ENCODE measurements at places on chromosomes 7 and 10.

DNA sequence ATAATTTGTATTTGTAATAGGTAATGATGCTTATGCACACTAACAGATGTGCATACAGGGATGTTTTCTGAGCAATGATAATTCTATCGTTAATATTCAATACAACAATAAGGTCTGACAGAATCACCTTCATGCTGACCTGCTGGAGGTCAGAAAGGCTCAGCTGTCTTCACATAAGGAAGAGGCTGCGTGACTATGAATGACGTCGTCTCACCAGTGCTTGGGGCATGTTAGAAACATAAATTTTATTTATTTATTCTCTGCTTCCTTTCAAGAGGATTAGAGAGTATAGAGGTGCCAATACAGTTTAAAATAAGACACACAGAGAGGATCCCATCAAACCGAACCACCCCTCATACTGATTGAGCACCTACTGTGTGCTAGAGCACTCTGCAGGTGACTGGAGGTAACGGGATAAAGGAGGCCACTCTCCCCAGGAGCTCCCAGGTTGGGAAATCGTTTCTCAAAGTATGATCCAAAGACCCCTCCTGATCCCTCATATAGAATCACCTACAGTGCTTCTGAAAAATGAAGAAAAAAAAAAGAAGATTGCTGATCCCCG lies 265.6 kb upstream of the NPVF start:
- no peak for DNase-seq

DNA sequence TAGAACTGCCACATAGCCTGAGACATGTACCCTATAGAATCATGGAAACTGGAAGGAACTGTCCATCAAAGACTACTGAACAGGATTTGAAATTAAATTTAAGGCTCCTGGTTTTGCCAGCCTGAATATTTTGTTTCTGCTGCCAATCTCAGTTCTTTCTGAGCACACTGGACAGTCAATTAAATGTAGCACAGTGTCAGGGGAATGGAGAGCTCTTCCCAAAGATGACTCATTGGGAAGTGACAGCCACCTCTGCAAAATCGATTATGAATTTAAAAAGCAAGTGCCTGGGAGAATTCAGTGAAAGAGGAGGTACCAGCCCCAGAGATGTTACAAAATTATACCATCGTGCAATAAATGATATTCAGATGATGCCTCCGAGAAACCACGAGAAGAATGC lies 47.8 kb downstream of the CPXM2 start:
- DNase-seq = no peak

DNA sequence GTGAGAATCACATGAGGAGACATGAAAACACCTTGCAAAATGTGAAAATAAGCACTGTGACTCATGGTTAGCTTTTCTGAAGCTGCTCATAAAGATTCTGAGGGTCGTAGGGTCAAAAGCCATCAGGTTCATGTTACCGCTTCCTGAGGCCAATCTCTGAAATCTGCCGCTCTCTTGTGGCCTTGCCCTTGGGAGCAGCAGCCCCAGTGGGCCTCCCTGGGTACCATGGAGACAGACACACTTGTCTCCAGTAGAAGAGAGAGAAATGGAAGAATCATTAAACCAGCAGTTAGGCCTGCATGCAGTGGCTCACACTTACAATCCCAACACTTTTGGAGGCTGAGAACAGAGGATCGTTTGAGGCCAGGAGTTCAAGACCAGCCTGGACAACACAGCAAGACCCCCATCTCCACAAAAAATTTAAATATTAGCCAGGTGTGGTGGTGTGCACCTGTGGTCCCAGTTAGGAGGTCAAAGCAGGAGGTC lies 42.8 kb downstream of the NIPSNAP2 start:
- DNase-seq = no peak

GRCh38 chr10:33716501-33717267 lies 382.2 kb upstream of the NRP1 start:
- no peak for DNase-seq

- DNase-seq = no peak
These were observed 223.3 kb downstream of the MLLT10 start for GRCh38 chr10:21757185-21757901.

- DNase-seq = no peak
These were observed 117.2 kb upstream of the EFCAB10 start for GRCh38 chr7:105698531-105698930.

DNA sequence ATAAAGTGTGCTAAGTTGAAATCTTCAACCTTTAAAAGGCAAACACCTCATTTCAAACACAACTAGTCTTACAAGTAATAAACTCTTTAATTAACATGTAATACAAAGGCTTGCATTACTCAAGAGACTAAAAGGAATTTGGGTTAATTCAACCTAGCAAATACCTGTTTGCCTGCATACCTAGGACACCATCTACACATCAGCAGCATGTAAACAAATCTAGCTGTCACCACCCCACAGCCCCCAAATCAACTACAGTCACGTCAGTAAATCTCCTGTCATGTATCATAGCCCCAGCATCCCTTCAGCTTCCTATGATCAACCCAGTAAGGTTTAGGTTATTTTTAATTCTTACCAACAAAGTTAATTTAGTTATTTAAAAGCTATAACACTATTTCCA lies 33.5 kb downstream of the ZNF800 start:
- no peak for DNase-seq

- DNase-seq = no peak
These were observed 356.6 kb downstream of the BBS9 start for GRCh38 chr7:33485747-33486493.

DNA sequence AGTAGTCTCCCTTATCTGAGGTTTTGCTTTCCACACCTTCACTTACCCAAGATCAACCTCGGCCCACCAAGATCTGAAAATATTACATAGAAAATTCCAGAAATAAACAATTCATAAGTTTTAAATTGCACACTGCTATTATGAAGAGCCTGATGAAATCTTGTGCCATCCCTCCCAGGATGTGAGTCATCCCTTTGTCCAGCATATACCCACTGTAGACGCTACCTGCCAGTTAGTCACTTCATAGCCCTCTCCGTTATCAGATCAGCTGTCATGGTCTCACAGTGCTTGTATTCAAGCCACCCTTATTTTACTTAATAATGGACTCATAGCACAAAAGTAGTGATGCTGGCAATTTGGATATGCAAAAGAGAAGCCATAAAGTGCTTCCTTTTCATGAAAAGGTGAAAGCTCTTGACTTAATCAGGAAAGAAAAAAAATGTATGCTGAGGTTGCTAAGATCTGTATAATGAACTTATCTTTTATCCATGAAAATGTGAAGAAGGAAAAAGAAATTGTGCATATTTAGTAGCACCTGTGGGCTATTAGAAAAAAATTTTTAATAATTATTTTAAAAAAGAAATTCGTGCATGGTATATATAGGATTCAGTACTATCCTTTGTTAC lies 9.8 kb upstream of the MRPS16 start:
- DNase-seq = no peak

All from activated T-helper 1 cell treated with anti-CD3 and anti-CD28 coated beads, Interleukin-12 subunit alpha, Interleukin-12 subunit beta, Interleukin-2, Interleukin-4 antibody, amounts not matched to agents 30 ng/mL and 10 ng/mL and 1 ng/mL, durations not matched to agents 14 hours and 24 hours and 36 hours (primary cell).